Naive thymus-derived CD8-positive, alpha-beta T cell (primary cell): ENCODE measurements at places on chromosomes 12 and 14.

DNA sequence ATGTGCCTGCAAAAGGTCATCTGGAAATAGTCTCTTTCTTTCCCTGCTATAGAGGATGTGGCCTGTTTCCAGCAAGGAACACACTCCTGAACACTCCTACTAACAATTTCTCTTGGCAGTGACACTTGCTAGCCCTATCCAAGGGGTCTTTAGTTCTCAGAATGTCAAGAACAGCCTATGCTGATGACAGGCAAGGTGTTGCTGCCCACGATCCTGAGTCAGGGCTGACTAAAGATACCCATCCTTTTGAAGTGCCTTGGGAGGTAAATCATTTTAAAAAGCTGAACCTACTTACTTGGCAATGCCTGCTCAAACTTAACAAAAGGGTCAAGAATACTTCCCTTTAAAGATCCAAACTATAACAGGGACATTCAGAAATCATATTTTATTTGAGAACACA is 1146.4 kb downstream of the VRK1 start:
- no peak for DNase-seq

- DNase-seq, result no peak
These were observed 24.8 kb upstream of the AKAP5 start for GRCh38 chr14:64440494-64440893.

- no peak for DNase-seq
These were observed 68.0 kb upstream of the POC1B start for GRCh38 chr12:89593873-89594272.

GRCh38 chr12:118480235-118480634 is 103.9 kb downstream of the SUDS3 start:
- DNase-seq, result no peak
